ENCODE measurements at places on chromosomes 2 and 18. TPM values are rescaled to one million over a fixed set of nuclear protein-coding genes. Genes with fewer than 3 reads are reported as not detected.

DNA sequence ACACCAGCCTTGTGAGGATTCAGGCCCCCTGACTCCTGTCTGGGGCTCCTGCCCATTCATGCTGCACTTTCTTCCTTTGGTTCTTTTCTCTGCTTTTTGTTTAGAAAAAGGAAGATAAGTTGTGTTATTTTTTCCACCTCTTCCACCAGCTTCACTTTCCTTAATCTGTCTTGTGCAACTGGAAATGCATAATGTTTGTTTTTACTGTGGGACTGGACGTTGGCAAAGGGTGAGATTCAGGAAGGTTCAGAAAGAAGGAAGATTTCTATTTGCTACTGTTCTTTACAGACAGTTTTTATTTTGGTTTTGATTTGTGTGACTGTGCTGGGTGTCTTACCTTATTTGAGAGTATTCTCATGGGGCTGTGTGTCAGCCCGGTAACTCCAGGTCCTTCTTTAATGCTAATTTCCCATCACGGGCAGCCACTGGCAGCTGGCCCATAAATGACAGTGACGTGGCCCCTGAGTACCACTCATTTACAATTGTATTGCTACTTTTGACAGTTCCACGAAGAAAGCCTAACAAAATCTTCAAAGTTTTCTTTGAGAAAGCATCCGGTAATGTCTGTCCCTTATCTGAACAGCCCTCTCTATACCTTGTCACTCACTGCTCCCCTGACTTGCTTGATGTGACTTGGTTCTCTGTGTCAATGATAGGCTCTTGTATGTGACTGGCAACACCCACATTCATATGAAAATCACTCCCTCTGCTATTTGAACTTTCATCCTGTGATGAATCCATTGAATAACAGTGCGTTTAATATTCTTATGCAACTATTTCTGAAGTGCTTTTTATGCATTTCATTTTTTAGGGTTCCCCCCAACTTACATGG lies 32.7 kb downstream of the RHBDD1 start:
- H3K4me1 ChIP-seq: peaks cover 2% of the 10 kb centered on the region
- H3K27ac ChIP-seq: no peak overlapping the region
- DNase-seq: no peak
- H3K36me3 ChIP-seq: peaks cover 7% of the 10 kb centered on the region
- H3K27me3 ChIP-seq: no peaks in the 10 kb centered on the region
- H3K4me3 ChIP-seq: no peak overlapping the region

- no peak overlapping the region for H3K27ac ChIP-seq
- DNase-seq: no peak
- H3K27me3 ChIP-seq: no peaks in the 10 kb centered on the region
- no peaks in the 10 kb centered on the region for H3K36me3 ChIP-seq
- H3K4me1 ChIP-seq: peaks cover 9% of the 10 kb centered on the region
- H3K4me3 ChIP-seq: no peak overlapping the region
Measured at GRCh38 chr2:118065015-118065706, 23.1 kb upstream of the INSIG2 start.

GRCh38 chr2:50125246-50125645 lies 906.7 kb downstream of the NRXN1 start:
- no peaks in the 10 kb centered on the region for H3K36me3 ChIP-seq
- DNase-seq: no peak
- no peaks in the 10 kb centered on the region for H3K4me1 ChIP-seq
- no peak overlapping the region for H3K4me3 ChIP-seq

CYS1 gene
- 14.8 TPM for polyA plus RNA-seq

GRCh38 chr18:5895876-5896740 lies 786 bp upstream of the TMEM200C start:
- H3K27me3 ChIP-seq: peaks cover 23% of the 10 kb centered on the region
- H3K36me3 ChIP-seq: no peaks in the 10 kb centered on the region
- H3K4me3 ChIP-seq: peak overlapping the region; percentile 33
- H3K27ac ChIP-seq: no peak overlapping the region
- DNase-seq: no peak

DNA sequence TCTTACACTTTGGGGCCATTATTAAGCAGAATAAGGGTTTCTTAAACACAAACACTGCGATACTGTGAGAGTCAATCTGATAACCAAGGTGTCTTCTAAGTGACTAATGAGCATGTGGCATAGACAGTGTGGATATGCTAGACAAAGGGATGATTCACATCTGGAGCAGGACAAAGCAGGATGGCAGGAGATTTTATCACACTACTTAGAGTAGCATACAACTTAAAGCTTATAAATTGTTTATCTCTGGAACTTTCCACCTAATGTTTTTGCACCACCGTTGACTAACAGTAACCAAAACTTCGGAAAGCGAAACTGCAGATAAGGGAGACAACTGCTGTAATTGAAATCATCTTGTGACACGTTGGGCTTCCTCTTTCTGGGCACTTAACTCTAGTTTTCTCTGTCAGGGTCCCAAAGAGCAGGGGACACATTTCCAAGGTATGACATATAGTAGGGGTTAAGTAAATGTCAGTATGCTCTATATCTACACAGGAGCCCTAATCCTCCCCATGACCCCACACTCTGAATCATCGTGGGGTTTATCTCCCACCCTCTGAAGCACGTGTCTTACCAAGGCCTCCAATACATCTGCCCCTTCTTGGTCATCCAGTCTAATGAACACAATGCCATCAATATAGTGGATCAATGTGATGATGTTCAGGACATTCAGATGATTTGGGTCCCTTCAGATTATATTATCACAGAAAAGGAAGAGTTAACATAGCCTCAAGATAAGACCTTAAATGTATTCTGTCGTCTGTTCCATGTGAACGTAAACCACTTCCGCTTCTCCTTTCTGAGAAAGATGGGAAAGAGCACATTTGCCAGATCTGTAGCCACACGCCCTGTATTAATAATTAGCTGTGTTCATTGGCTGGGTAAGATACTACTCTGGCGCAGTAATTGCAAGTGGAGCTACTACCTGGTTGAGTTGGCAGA lies 78.7 kb downstream of the FTCDNL1 start:
- DNase-seq: no peak
- H3K36me3 ChIP-seq: no peaks in the 10 kb centered on the region
- H3K4me3 ChIP-seq: no peak overlapping the region
- no peaks in the 10 kb centered on the region for H3K4me1 ChIP-seq

DNA sequence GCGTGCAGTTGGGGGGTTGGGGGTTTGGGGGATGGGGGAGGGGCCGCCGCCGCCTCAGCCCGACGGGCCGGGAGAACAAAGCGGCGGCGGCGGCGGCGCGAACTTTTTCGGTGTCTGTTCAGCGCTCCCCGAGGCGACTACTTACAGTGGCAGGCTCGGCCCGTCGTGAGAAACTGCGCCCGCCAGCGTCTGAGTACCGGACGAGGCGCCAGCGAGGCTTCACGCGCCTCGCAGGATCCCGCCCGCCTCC lies 172 bp downstream of the PRKD3 start:
- no peaks in the 10 kb centered on the region for H3K36me3 ChIP-seq
- H3K27me3 ChIP-seq: no peaks in the 10 kb centered on the region
- peak overlapping the region; percentile 47 for H3K27ac ChIP-seq
- H3K4me3 ChIP-seq: peak overlapping the region; percentile 87
- peaks cover 3% of the 10 kb centered on the region for H3K4me1 ChIP-seq

Data from small intestine (tissue), 16 donors.